Fibroblast of skin of right quadriceps (primary cell): ENCODE measurements at places on chromosomes 6 and 20.

DNA sequence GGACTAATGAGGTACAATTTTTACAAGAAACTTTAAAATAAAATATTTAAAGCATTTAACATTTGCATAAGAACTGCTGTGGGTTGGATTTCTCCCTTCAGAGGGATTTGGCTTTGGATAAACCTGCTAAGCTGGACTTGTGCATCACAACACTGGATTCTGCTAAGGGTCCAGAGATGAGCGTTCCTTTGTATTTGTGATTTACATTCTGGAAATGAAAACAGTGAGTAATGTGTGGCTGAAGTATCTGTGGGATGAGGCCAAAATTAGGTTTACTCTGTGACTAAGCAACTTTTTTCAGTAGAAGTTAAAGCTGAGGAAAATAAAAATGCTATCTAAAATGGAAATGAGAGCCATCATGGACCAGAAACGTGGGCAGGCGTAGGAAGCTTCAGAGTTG lies 494.3 kb downstream of the EPM2A start:
- DNase-seq = peak; percentile 58

GRCh38 chr20:16115911-16116552 lies 457.2 kb downstream of the KIF16B start:
- peak; percentile 10 for DNase-seq

DNA sequence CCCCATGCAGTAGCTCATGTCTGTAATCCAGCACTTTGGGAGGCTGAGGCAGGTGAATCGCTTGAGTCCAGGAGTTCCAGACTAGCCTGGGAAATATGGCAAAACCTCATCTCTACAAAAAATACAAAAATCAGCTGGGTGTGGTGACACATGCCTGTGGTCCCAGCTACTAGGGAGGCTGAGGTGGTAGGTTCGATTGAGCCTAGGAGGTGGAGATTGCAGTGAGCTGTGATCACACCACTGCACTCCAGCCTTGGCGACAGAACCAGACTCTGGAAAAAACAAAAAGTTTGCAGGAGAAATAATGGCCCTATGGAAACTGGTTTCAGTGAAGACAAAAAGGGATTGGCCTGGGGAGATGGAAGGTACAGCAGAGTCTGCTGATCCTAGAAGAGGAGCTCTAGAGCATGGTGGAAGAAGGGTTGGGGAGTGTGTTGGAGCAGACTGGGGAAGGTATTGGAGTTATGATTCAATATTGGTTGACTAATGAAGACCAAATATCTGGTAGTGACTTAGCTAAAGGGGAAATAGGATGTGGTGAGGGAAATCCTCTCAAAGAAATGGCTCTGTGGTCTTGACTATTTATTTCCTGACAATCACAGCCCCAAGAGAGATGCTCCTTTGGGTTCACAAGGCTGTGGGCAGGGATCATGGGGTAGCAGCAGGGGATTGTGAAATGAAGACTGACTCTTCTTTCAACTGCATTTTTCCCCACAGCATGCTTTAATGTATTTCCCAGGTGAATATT lies 281.9 kb downstream of the UTRN start:
- DNase-seq = peak; percentile 47

GRCh38 chr6:157778719-157779118 lies 44.3 kb upstream of the SNX9 start:
- DNase-seq = no peak

DNA sequence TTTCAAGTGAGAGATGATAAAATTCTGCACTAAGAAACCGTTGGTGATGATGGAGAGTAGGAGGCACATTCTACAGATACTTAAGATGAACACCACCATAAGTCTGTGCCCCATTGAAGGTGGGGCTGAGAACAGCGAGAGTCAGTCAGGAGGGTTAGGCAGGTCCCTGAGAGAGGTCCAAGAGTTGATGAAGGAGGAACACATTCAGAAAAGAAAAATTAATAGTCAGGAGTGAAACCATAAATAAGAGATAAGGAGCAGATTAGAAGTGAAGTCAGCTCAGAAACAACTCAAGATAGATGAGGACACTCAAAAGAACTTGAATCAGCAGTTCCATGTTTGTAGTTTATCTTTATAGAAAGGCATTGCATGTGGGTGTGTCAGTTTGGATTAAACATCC lies 727.2 kb upstream of the MARCKS start:
- no peak for DNase-seq

- no peak for DNase-seq
Observed at GRCh38 chr6:21023210-21023609, 489.0 kb downstream of the CDKAL1 start.

DNA sequence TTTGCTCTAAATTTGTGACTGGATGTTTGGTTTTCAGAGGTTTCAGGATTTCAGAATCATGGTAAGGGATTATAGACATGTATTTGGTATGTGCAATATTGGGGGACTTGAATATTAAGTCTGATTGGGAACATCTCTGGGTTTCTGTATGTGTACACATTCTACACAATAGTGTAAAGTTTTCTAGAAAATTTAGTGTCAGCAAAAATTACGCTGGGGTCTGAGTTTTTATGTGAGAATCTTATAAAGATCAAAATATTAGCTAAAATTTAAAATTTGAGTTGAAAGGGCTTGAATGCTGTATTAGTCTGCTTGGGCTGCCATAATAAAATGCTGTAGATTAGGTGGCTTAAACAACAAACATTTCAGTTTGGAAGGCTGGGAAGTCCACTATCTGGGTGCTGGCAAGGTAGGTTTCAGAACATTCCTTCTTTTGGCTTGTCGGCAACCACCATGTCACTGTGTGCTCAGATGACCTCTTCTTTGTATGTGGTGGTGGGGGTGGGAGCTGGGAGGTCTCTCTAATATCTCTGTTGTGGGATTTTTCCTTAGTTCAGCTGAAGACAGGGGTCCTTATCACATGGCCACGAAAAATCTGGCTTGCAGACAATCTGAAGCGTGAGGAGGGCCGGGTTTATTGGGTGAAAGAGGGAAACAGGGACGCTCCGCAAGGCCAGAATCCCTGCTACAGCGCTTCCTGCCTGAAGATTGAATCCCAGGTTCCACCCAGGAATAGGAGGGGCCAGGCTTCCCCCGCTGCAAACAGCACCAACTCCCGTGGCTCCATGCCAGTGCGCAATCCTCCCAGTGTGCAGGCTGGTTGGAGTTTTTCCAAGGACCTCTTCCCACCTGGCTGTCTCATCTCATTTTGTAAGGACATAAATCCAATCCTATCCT lies 299.7 kb downstream of the PLCB1 start:
- peak; percentile 33 for DNase-seq

- peak; percentile 51 for DNase-seq
Observed at GRCh38 chr20:57061051-57061900, 205.2 kb downstream of the BMP7 start.

DNA sequence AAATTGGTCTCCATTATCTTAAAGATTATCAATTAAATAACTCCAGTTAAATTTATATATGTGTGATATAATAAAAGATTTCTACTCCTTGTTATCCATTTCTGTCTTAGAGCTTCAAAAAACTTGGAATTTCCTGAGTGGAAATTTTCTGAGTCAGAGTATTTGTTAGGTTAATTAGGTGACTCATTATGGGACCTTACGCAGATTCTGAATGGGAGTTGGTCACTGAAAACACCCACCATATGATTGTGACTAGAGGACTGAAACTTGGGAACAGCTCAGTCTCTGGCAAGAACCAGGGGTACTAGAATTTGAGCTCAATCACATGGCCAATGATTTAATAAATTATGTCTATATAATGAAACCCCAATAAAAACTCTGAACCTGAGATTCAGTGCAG lies 125.4 kb upstream of the HMGCLL1 start:
- peak; percentile 64 for DNase-seq

GRCh38 chr6:35213824-35214756 lies at the start of gene SCUBE3:
Gene SCUBE3 (plus strand): TSS chr6:35213956. CDS start chr6:35214419, 463 bp downstream.
- DNase-seq = peak; percentile 57

- peak; percentile 46 for DNase-seq
Observed at GRCh38 chr6:110053395-110054240, 75.5 kb downstream of the GPR6 start.

GRCh38 chr6:34391473-34391785 lies 1.0 kb downstream of the NUDT3 start:
- no peak for DNase-seq

DNA sequence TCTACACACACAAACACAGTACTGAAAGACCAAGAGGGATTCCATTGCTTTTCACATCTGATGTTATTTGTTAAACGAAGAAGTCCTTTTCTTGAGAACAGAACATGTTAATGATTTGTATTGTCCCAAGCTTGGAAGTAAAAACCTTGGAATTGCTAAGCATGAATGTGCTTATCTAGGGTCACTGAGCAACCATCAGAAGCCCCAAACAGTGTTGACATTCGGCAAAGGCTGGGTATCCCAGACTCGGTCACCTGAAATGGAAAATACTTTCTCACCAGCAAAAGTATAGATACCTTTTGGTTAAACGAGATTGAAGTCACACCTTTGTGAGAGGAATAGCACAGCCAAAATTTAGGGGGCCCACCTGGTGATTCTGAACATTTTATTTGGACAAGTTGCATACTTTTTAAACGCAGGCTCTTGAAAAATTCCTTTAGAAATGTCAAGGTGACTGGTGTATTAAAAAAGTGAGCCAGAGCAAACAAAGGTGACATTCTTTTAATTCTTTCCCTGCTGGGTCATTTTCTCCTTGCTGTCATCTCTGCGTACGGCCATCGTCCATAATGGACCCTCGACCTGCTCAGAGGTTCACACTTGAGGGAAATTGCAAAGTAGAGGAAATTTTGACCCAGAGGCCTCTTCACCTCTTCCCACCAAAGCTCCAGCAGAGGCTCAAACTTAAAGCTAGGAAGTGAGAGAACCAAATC lies 95.8 kb upstream of the FOXA2 start:
- no peak for DNase-seq
